ENCODE measurements at places on chromosomes 16 and 17.

GRCh38 chr17:2796164-2797125 is at the start of gene RAP1GAP2:
Gene RAP1GAP2 (plus strand): TSS chr17:2796438. CDS start chr17:2796528, 90 bp downstream.
- DNase-seq: peak; percentile 48

- no peak for DNase-seq
Measured at GRCh38 chr16:9607515-9608230, 516.2 kb downstream of the HAPSTR1 start.

GRCh38 chr17:70006159-70006558 is 68.9 kb upstream of the KCNJ16 start:
- no peak for DNase-seq

DNA sequence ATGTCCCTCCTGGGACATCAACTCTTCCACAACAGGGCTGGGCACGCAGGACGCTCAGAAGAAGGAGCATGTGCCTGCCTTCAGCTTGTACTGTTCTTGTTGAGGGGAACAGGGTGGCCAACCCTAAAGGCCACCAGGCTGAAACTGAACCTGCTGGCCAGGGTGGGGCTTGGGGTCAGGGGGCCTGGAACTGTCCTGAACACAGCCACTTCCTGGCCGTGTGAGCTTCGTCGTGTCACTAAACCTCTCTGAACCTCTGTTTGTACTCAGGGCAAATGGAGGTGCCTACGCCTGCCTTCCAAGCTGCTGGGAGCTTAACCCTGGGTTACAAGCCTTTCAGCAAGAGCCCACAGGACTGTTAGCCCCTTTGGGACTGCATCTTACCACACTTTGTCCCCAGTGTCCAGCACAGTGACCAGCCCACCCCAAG is 6.7 kb downstream of the ARHGAP27 start:
- DNase-seq: no peak

DNA sequence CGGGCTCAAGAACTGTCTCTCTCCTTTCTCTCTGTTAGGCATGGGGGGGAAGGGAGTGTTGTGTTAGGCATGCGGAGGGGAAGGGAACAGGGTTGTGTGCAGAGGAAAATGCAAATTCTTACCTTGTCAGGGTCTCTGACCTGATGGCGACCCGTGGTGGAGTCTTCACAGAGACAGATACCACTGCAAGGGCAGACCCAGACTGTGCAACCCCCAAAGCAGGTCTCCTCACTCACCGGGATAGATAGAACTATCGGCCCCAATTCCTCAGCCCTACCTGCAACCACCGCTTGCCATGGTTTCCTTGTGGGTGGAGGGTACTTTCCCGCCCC is 9.6 kb upstream of the MPP2 start:
- no peak for DNase-seq

DNA sequence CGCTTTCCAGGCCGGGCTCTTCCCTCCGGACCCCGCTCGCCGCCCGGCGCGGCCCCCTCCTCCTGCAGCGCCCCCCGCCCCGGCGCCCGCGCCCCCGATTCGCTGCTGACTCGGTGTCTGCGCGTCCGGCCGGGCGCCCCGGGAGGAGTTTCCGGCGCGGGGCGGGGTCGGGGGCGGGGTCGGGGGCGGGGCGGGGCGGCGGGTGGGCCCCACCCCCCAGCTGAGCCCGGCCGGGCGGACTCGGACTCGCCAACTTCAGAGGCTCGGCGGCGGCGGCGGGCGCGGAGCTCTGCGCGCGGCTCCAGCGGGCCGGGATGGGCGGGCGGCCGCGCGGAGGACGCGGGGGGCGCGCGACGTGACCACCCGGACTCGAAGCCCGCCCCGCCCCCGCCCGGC is at the start of gene METRNL:
TSS of gene METRNL (plus strand) at position 258 of the 396 bp plus-strand sequence. CDS start 207 bp downstream, outside the sequence.
- DNase-seq: peak; percentile 63

DNA sequence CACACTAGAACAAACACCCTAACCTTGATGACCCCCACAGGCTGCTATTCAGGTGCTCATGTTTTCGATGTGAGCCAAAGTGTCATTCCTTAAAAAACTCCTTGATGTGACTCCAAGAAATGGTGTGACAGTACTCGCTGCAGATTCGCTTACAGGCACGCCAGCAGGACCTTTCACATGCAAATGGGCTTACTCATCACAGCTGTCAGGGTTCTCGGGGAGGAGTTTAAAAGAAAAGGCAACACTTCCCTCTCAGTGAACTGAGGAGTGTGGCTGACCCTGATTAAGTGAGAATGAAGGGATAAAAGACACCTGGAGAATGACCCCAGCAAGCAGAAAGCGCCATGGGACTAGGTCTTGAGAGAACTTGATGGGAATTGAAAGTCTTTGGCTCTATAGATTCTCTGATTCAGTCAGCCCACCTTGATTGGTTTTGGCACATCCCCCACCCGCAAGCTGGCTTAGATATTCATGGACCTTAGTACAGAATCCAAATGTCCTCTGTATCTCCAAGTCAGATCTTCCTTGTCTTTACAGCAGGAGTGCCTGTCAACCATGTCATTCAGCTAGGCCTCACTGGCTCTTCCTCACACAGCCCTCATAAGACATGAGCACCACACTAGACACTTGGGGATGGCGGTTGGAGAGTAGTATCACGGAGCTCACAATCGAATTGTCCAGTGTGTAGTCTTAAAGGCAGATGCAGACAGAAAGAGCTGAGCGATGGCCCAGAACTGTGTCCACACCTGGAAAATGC is 82.6 kb downstream of the HIC1 start:
- DNase-seq: no peak

DNA sequence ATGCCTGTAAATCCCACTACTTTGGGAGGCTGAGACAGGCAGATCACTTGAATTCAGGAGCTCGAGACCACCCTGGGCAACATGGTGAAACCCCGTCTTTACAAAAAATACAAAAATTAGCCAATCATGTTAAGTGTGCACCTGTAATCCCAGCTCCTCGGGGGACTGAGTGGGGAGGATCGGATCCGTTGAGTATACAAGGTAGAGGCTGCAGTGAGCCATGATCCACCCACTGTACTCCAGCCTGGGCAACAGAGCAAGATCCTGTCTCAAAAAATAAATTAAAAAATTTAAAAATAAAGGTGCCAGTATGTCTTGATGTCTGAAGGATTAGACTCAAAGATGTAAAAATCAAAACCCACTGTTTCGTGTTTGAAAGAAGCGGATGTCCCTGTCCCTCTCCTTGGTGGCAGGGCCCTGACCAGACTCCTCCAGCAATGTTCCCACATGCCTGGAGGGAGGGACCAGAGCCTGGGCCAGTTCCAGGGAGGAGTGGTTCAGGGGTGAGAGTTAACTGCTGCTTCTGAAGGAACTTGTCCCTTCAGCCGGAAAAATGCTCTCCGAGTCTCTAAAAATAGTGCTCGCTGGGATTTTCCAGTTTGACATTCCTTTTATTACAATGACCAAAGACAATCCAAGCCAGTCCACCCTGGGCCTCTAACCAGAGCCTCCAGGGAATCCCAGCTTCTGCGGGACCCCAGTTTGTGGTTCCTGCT is 9.4 kb upstream of the CMTM4 start:
- DNase-seq: no peak

DNA sequence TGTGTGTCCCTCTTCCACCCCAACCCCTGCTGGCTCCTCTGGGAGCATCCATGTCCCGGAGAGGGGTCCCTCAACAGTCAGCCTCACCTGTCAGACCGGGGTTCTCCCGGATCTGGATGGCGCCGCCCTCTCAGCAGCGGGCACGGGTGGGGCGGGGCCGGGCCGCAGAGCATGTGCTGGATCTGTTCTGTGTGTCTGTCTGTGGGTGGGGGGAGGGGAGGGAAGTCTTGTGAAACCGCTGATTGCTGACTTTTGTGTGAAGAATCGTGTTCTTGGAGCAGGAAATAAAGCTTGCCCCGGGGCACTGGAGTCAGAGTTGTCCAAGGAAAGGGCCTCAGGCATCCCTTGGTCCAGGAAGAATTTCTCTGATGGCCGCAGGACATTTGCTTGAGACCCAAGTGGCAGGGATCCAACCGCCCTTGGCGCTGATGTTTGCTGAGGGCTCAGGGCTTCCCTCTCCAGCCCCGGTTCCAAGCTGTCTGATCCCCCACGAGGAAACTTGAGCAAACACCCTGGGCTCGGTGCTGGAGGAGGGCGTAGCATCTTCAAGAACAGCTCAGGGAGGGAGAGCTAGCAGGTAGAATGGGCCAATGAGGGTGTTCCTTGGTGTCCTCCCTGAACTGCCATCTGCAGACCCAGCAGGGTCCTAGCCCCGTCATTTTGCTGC is 4.5 kb downstream of the NXPH3 start:
- DNase-seq: no peak

- DNase-seq: no peak
Measured at GRCh38 chr17:52681480-52681879, 523.0 kb upstream of the CA10 start.

DNA sequence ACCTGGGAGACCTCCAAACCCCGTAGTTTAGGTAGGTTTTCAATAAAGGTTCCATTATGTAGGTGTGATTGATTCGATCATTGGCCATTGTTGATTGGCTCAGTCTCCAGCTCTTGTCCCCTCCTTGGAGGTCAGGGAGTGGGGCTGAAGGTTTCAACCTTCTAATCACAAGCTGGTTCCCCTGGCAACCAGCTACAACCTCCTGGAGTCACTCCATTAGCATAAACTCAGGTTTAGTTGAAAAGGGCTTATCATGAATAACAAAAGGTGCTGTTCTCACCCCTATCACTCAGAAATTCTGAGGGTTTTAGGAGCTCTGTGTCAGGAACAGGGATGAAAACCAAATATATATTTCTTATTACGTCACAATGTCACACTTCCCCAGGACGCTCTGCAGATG is 28.5 kb downstream of the TMEM132E start:
- DNase-seq: no peak

DNA sequence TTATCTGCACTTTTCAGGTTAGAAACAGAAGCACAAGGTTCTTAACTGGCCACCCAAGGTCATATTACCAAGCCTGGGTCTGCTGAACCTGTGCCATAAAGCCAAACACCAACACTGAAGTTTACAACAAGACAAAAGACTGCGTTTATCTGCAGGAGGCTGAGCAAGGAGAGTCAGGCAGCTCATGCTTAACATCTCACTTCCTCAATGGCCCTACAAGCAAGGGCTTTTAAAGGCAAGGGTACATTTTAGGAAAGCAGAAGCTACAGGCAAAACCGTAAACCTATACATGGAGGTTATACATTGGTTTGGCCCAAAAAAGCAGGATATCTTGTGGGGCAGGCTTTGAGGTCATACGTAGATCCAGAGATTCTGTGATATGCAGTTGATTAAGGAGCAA is 91.2 kb downstream of the GNAO1 start:
- no peak for DNase-seq

DNA sequence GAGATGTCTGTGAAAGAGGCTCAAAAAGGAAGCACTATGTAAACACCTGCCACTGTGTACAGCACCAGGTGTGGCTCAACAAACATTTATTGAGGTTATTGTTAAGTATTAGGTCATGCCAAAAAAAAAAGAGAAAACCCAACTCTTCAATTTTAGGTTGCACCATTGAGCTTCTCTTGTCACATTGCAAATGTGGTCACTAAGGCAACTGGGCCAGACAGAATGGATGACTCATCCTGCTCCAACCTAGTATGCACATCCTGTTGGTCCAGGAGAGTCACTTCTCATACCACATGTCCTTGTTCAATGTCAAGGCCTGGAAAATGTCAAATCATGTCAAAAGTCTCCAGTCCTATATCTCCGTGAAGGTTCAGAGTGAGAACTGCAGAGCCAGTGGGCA is 25.0 kb downstream of the HOXB1 start:
- DNase-seq: no peak

DNA sequence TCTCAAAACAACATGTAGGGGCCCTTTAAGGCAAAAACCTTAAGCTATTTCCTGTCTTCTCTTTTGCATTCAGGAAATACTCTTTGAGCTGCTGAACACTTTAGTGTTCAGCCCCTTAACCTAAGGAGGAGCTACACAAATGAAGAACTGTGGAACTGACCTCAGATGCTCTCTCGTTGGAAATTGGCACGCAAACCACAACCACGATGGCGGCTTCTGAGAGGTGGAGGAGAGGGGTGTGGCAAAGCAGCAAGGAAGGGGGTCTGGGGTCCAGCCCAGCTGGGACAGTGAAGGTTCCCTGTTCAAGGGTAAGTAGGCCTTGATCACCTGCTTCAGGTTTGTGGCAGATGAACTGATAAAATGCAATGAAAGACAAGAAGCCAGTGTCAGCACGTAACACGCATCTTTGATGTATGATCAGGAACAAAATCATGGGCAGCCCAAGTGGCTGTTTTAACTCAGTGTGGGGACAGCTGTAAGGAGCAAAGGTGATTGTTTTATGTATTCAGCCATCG is 291.6 kb upstream of the TNRC6C start:
- DNase-seq: peak; percentile 23

DNA sequence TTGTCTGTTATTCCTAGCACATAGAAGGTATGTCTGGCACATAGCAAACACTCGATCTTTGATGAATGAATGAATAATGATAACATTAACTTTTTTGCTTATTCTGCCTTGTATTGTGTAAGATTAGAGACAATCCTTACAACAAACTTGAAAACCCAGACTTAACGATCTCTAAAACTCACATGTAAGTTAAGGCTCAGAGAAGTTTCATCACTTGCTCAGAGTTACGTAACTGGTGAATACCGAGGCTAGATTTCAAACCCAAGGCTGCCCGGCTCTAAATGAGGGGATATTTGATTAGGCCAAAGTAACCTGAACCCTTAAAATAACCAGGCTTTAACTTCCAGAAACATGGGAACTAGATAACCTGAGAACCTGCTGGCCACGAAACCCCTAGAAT is 22.3 kb downstream of the CAPNS2 start:
- DNase-seq: no peak

- peak; percentile 20 for DNase-seq
Measured at GRCh38 chr16:2142942-2143877, 5.2 kb upstream of the RAB26 start.

DNA sequence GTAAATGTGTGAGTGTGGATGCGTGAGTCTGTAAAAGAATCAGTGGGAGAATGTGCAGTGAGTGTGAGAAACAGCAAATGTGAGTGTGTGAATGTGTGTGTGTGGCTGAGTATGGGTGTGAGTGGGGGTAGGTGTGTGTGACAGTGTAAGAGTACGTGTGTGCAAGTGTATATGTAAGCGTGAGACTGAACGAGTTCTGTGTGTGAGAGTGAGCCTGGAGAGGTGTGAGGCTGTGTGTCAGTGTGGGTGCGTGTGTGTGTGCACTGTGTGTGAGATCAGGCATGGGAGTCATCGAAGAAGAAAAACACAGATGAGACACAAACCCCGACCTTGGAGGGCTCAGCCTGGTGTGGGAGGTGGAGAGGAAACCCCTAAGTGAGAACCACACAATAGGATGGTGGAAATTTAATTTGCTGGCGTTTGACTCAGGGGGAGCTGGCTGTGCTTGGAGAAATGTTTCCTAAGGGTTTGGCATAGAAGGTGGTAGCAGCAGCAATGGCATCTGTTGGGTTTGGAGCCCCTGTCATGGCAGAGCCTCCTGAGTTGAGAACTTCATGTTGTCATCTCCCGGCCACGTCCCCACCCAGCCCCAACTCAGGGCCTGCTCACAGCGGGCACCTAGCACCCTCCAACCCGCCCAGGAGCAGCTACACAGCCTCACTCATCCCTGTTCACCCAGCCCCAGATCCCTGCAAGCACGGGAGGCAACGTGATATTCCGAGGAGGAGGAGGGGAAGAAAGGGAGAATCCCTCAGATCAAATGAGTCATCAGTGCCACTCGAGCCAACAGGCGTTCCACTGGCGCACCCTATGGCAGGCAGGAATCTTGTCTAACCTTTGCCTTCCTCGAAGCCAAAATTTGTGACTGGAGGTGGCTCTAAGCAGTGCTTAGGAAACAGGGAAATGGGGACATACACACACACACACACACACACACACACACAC is 14.3 kb upstream of the NUBP1 start:
- DNase-seq: no peak

GRCh38 chr17:71488851-71489250 is 632.0 kb upstream of the SOX9 start:
- no peak for DNase-seq

- DNase-seq: no peak
Measured at GRCh38 chr17:35856603-35857002, 12.1 kb downstream of the HEATR9 start.

- DNase-seq: no peak
Measured at GRCh38 chr16:78490847-78491246, 391.4 kb downstream of the WWOX start.

All from stimulated activated CD4-positive, alpha-beta T cell treated with anti-CD3 and anti-CD28 coated beads, Interleukin-4, amount 100 ng/mL, for 4 hours (primary cell).